ENCODE measurements at places on chromosomes 7 and 10. TPM values are rescaled to one million over a fixed set of nuclear protein-coding genes. Genes with fewer than 3 reads are reported as not detected.

GRCh38 chr7:4633012-4633411 is 49.1 kb upstream of the FOXK1 start:
- H3K27me3 ChIP-seq = no peaks in the 10 kb centered on the region
- no peaks in the 10 kb centered on the region for H3K36me3 ChIP-seq
- DNase-seq = no peak
- no peak overlapping the region for H3K4me3 ChIP-seq

GRCh38 chr7:7641129-7641663 is 644 bp downstream of the UMAD1 start:
- no peaks in the 10 kb centered on the region for H3K27me3 ChIP-seq
- H3K27ac ChIP-seq = peak overlapping the region; percentile 97
- peaks cover 33% of the 10 kb centered on the region for H3K4me1 ChIP-seq
- no peak for DNase-seq
- H3K36me3 ChIP-seq = peaks cover 39% of the 10 kb centered on the region

GRCh38 chr10:130046591-130046990 is 64.0 kb downstream of the C10orf143 start:
- H3K27ac ChIP-seq = no peak overlapping the region
- H3K4me1 ChIP-seq = no peaks in the 10 kb centered on the region
- H3K36me3 ChIP-seq = no peaks in the 10 kb centered on the region
- H3K4me3 ChIP-seq = no peak overlapping the region

DNA sequence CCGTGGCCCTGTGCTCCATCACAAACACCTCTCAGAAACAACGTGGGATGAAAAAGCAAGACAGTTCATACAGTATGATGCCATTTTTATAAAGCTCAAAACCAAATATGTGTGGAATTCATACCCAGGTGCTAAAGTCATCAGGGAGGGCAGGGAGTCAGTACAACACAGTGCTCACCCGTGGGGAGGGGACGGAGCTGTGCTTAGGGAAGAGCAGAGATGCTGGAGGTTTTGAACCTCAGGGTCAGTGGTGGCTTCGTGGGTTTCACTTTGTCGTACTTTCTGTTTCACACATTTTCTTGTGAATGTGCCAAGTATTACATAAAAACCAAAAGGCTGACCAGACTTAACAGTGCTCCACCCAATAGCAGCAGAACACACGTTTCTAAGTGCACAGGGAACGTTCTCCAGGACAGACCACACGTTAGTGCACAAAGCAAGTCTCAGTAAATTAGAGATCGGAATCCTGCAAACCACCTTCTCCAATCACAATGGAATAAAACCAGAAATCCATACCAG is 21.2 kb downstream of the ZMIZ2 start:
- H3K4me1 ChIP-seq = peaks cover 40% of the 10 kb centered on the region
- DNase-seq = peak; percentile 60
- peaks cover 3% of the 10 kb centered on the region for H3K27me3 ChIP-seq
- H3K27ac ChIP-seq = peak overlapping the region; percentile 78
- peaks cover 31% of the 10 kb centered on the region for H3K36me3 ChIP-seq
- peak overlapping the region; percentile 20 for H3K4me3 ChIP-seq

- peak; percentile 33 for DNase-seq
- no peaks in the 10 kb centered on the region for H3K27me3 ChIP-seq
- H3K36me3 ChIP-seq = peaks cover 24% of the 10 kb centered on the region
- peak overlapping the region; percentile 7 for H3K27ac ChIP-seq
These were observed 1.3 kb downstream of the CNNM2 start for GRCh38 chr10:102919246-102919959.

- no peaks in the 10 kb centered on the region for H3K27me3 ChIP-seq
- H3K4me1 ChIP-seq = no peaks in the 10 kb centered on the region
- H3K27ac ChIP-seq = no peak overlapping the region
- no peak overlapping the region for H3K4me3 ChIP-seq
- DNase-seq = no peak
These were observed 203.6 kb upstream of the CELF2 start for GRCh38 chr10:10814069-10814468.

The IDI1 gene
- 64.7 TPM for total RNA-seq

Measured in activated CD8-positive, alpha-beta T cell treated with anti-CD3 and anti-CD28 coated beads, Interleukin-2, amount 10 ng/mL, durations not matched to agents 7 days and 5 days (primary cell).